ENCODE measurements at places on chromosomes 3 and 15. TPM values are rescaled to one million over a fixed set of nuclear protein-coding genes. Genes with fewer than 3 reads are reported as not detected.

GRCh38 chr3:179186426-179186825 is 38.3 kb downstream of the PIK3CA start:
- DNase-seq, result no peak

- no peak for DNase-seq
Observed at GRCh38 chr15:58731756-58732535, 17.6 kb downstream of the ADAM10 start.

CYP11A1 gene
- total RNA-seq, result 8.8 TPM

DNA sequence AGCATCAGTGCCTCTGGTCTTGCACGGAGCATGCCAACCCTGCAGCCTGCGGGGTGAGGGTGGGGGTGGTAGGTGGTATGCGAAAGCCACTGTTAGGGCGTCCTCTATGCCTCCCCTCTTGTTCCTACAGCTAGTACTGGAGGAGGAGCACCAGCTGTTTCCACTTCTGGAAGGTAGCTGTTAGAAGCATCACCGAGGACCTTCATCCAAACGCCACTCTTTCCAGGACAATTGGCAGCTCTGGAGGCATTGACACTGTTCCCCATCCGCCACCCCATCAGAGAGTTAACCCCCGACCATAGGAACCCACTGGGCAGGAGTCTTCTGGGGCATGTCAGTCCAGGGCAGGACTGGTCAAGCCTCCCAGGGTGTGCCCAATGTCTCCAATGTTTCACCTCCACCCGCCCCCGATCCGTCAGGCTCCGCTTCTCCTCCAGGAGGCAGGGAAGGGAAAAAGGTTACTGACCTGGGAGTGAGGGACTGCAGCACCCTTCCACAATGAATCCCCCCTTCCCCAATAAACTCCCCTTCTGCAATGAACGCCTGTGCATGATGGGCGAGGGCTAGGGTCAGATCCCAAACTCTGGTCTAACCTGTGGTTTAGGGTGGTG is 487 bp downstream of the DUOX2 start:
- DNase-seq, result no peak

- DNase-seq, result no peak
Observed at GRCh38 chr3:144187531-144188210, 216.0 kb downstream of the DIPK2A start.

PSTPIP1 gene
- 13.3 TPM for total RNA-seq
